ENCODE measurements at places on chromosomes 6 and 20. TPM values are rescaled to one million over a fixed set of nuclear protein-coding genes. Genes with fewer than 3 reads are reported as not detected.

TINAG gene
- total RNA-seq: 48.0 TPM

DNA sequence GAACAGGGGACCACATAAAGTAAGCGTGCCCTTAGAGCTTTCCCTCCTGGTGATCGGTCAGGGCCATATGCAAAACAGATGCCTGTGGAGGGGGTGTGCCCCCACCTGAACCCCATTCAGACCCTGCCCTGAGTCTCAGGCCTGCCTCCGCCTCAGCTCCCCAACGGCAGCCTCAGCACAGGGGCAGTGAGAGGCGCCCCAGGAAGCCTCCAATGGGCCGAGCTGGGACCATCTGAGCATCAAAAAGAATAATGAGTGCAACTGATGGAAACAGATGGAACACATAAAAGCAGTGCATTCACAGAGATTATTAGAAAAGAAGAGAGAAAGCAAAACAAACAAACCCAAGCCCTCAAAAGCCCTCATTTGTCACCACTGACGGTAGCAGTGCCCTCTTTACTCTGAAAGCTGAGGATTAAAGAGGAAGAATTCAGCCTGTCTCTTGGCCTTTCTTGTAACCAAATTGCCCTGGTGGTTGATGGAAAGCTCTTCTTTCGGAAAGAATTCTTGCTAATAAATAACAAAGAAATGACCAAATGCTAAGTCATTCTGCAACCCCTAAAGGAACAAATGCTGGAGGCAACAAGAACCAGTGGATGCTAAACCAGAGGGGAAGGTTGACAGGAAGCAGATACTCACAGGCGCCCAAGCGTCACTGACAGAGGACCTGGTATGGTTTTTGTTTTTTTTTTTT lies 6.8 kb downstream of the ADISSP start:
- no peak for DNase-seq

GRCh38 chr6:63446405-63446804 lies 125.9 kb upstream of the LOC128125822 start:
- DNase-seq: no peak

DNA sequence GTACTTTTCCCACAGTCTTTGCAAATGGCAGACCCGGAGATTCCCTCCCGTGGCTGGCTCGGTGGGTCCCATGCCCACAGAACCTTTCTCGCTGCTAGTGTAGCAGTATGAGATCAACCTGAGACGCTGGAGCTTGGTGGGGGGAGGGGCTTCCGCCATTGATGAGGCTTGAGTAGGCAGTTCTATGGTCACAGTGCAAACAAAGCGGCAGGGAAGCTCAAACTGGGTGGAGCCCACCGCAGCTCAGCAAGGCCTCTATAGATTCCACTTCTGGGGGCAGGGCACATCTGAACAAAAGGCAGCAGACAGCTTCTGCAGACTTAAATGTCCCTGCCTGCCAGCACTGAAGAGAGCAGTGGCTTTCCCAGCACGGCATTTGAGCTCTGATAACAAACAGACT lies 186.0 kb upstream of the KCNK16 start:
- DNase-seq: no peak

DNA sequence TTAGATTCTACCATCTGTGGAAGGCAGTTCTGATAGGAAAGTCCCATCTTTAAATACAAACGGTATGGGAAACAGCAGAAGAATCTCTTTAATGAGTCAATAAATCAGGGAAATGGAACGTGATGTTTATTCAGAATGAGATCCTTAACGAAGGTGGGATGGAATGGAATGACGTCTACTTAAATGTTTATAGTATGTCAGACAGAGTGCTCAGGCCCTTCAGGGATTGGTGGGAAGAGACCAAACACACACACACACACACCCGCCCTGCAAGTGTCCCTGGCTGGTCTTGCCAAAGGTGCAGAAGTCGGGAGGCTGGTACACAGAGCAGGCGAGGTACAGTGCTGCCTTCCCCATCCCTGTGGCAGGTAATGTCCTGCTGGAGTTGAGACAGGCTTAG lies 164.0 kb downstream of the FARS2 start:
- no peak for DNase-seq

Data from left colon (tissue), 2 donors.